Stimulated activated CD8-positive, alpha-beta memory T cell treated with anti-CD3 and anti-CD28 coated beads, Interleukin-12 subunit alpha, Interleukin-12 subunit beta, amount 100 ng/mL, for 1 hour (primary cell): ENCODE measurements at places on chromosomes 3 and 15.

DNA sequence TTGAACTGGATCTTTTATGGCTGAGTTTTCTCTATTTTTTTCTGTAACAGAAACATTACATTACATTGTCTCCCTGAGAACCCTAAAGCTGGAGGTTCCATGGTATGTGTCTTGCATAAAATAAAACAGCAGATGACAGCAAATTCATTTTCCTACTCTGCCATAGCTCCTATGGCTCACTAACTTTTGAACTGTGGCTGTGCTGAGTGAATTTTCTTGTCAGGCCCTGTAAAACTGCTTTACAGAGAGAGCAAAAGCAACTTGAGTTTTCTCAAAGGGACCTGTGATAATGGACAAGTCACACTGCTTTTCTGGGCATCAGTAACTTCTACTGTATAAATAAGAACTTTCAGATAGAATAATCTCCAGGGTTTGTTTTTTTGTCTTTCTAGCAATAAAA is 129.9 kb upstream of the TSC22D2 start:
- DNase-seq: no peak

- DNase-seq: no peak
Observed at GRCh38 chr15:69412274-69412673, 1.9 kb upstream of the KIF23 start.

DNA sequence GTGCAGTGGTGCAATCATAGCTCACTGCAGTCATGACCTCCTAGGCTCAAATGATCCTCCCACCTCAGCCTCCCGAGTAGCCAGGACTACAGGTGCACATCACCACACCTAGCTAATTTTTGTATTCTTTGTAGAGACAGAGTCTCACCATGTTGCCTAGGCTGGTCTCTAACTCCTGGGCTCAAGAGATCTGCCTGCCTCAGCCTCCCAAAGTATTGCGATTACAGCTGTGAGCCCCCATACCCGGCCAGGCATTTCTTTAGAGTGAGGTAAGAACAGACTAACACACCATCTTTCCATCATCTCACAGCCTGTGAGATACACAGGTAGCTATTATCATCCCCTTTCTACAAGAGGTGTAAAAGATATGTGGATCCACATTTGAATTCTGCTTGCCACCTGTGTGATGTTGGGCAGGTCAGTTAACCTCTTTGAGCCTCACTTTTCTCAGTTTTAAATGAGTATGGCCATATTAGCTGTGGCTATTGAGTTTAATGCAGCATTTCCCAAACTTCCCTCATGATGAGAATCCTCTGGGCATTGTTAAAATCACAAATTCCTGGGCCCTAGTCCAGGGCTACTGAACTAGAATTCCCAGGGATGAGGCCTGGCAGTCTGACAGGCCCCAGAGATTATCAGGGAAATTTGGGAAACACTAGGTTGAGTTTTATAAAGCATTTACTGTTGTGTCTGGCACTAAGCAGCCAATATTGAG is 46.0 kb downstream of the ANP32A start:
- no peak for DNase-seq

- no peak for DNase-seq
Observed at GRCh38 chr3:44513513-44513912, 36.0 kb upstream of the ZNF445 start.

- no peak for DNase-seq
Observed at GRCh38 chr3:8964436-8965370, 1.4 kb upstream of the RAD18 start.

GRCh38 chr3:17039594-17039993 is 154.8 kb downstream of the PLCL2 start:
- DNase-seq: no peak

DNA sequence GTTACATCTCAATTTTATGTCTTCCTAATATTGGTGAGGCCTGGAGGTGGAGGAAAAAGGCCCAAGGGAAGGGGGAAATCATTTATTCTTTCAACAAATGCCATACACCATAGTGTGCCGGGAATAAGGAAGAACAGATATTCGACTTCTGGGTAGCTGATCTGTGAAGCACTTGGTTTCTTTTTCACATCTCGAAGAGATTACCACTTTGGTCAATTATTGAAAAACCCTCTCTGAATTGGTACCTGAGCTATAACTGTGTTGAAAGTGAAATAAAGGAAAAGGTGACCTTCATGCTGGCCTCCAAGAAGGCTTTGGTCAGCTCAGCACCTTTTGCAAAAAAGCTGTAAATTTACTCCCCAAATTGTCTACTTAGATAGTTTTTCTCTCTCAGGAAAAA is 14.2 kb upstream of the MB21D2 start:
- no peak for DNase-seq
